Activated CD4-positive, alpha-beta T cell treated with anti-CD3 and anti-CD28 coated beads, Interleukin-2, amount 10 ng/mL, durations not matched to agents 24 days and 14 days (primary cell): ENCODE measurements at places on chromosomes 1 and 21.

DNA sequence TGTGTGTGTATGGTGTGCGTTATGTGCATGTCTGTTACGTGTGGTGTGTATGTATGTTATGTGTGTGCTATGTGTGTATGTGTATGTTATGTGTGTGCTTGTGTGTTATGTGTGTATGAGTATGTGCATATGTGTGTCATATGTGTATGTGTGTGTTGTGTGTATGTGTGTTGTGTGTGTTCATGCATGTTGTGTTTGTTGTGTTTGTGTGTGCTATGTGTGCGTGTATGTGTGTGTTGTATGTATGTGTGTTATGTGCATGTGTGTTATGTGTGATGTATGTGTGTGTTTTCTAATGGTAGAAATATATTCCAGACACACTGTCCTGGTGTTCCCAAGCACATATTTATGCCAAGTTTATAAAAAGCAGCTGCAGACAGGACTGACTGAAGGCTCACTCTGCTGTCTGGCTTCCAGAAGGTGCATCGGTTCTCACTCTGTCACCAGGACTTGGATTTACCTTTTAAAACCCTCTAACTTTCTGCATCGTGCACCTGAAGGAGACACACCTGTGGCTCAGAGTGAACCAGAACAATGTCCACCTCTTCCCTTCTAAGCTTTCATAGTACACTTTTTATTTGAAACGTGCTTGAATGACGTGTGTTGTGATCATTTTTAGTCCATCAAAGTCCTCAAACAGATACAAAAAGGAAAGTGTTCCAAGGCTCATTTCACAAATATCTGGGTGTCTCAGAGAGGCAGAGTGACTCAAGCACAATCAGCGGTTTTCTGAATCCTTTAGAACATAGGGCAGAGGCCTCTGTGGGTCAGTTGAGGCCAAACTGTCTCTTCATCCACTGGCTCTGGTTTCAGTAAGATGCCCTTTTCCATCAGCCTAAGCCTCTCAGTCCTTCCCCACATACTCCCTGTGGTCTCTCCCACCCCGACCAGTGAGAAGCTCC lies 49.9 kb downstream of the TOMM20 start:
- H3K4me3 ChIP-seq, result no peak overlapping the region
- no peaks in the 10 kb centered on the region for H3K27me3 ChIP-seq
- no peak overlapping the region for H3K27ac ChIP-seq
- DNase-seq, result no peak
- peaks cover 2% of the 10 kb centered on the region for H3K36me3 ChIP-seq
- H3K4me1 ChIP-seq, result peaks cover 39% of the 10 kb centered on the region

DNA sequence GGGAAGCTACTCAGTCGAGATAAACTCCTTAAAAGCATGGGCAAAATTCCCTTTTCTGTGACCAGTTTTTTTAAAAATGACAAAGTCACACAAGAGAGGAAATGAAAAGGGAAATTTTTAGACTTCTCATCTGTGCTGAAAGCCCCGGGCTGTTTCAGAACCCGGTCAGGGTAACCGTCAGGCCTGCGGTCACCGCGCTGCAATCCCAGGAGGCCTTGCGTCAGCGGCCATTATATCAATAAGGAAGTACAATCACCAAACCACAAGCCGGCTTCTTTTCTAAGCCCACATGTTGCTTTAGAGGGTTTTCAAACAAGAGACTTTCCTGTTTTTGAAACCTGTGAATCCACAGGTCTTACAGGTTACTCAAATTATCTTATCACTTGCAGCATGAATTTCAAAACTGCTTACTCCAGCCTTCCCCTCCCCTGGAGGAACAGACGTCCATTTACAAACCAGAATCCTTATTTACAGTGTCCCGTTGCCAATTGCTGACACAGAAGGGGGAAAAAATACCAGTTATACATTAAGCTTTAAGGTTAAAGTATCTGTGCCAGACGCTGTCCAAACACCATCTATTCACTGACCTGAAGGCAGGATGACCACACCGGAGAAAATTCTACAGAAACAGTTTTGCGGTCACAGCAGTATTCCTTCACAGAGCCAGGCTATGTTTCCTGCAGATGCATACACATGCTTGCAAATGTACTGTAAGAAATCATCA lies 165.3 kb downstream of the TOMM20 start:
- peaks cover 69% of the 10 kb centered on the region for H3K4me1 ChIP-seq
- peak overlapping the region; percentile 97 for H3K27ac ChIP-seq
- peak overlapping the region; percentile 79 for H3K4me3 ChIP-seq

DNA sequence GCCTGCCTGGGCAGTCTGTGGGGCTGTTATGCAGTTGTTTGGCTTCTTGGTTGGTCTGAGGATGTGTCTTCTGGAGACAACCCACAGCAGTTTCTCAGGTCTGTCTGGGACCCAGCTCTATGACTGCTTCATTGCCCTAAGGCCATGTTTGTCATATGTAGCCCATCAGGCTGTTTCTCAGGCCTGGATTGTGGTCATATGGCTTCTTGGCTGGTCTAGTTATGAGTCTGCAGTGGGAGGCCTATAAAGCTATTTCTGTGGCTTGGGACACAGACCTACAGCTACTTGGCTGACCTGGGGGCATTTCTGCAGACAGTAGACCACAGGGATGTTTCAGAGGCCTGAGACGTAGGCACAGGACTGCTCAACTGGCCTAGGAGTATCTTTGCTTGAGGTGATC lies 41.5 kb downstream of the CHIA start:
- H3K4me3 ChIP-seq, result no peak overlapping the region
- H3K36me3 ChIP-seq, result no peaks in the 10 kb centered on the region
- DNase-seq, result no peak
- peaks cover 9% of the 10 kb centered on the region for H3K27me3 ChIP-seq
- no peaks in the 10 kb centered on the region for H3K4me1 ChIP-seq

GRCh38 chr1:2903226-2903625 lies 101.7 kb upstream of the TTC34 start:
- no peak overlapping the region for H3K4me3 ChIP-seq
- H3K27me3 ChIP-seq, result no peaks in the 10 kb centered on the region
- no peaks in the 10 kb centered on the region for H3K4me1 ChIP-seq
- DNase-seq, result no peak
- no peaks in the 10 kb centered on the region for H3K36me3 ChIP-seq
- no peak overlapping the region for H3K27ac ChIP-seq

- no peak overlapping the region for H3K27ac ChIP-seq
- H3K4me1 ChIP-seq, result no peaks in the 10 kb centered on the region
- H3K27me3 ChIP-seq, result peaks cover 5% of the 10 kb centered on the region
- H3K4me3 ChIP-seq, result no peak overlapping the region
- H3K36me3 ChIP-seq, result no peaks in the 10 kb centered on the region
- no peak for DNase-seq
These were observed 71.1 kb upstream of the DPT start for GRCh38 chr1:168799927-168800605.

- H3K4me3 ChIP-seq, result peak overlapping the region; percentile 92
- peaks cover 15% of the 10 kb centered on the region for H3K27me3 ChIP-seq
- peak overlapping the region; percentile 81 for H3K27ac ChIP-seq
- peaks cover 32% of the 10 kb centered on the region for H3K4me1 ChIP-seq
- peaks cover 8% of the 10 kb centered on the region for H3K36me3 ChIP-seq
- DNase-seq, result no peak
These were observed 979 bp downstream of the PIGM start for GRCh38 chr1:160030657-160031364.
